ENCODE measurements at places on chromosomes 7 and 10.

- DNase-seq, result no peak
Measured at GRCh38 chr10:120328647-120329046, 128.4 kb upstream of the PLPP4 start.

DNA sequence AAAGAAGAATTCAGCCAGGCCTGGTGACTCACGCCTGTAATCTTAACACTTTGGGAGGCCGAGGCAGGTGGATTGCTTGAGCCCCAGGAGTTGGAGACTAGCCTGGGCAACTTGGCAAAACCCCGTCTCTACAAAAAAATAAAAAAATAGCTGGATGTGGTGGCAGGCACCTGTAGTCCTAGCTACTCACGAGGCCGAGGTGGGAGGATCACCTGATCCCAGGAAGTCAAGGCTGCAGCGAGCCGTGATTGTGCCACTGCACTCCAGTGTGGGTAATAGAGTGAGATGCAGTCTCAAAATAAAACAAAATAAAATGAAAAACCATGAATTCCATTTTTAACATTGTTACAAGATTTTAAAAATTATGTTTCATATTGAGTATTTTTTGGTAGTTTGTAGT is 988.9 kb upstream of the ZNF722 start:
- DNase-seq, result no peak

GRCh38 chr10:21702633-21703111 is 168.6 kb downstream of the MLLT10 start:
- DNase-seq, result no peak

GRCh38 chr10:31678575-31679516 is 249.8 kb downstream of the ARHGAP12 start:
- no peak for DNase-seq

GRCh38 chr10:44761076-44761475 is 150.1 kb upstream of the TMEM72 start:
- DNase-seq, result no peak

DNA sequence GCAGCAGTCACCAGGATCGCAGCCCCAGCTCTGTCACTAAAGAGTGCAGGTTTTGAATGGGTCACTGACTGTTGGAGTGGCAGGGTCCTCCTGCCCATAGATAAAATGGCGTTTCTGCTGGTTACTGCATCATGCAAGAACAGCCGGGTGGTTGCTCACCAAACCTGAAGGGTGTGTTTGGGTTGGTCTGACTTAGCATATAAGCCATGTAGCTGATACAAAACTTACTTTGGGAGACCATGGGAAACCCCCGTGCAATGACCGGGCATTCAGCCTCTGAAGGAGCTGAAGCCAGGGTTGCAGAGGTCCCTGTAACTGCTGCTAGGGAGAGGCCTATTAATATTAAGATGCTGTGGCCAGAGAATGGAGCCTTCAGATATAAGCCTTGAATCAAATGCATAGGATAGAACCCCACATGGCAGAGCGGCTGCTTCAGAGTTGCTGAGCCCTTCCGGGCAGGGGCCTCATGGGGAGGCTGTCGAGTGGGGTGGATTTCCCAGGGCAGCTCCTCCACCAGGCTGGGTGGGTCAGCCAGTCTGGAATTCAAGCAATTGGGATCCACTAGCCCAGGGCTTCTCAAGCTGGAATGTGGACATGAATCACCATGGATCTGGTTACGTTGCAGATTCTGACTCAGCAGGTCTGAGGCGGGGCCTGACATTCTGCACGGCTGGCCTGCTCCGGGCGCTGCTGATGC is 70.9 kb upstream of the CTBP2 start:
- DNase-seq, result no peak

GRCh38 chr10:121081306-121081705 is 230.1 kb downstream of the WDR11 start:
- DNase-seq, result no peak

DNA sequence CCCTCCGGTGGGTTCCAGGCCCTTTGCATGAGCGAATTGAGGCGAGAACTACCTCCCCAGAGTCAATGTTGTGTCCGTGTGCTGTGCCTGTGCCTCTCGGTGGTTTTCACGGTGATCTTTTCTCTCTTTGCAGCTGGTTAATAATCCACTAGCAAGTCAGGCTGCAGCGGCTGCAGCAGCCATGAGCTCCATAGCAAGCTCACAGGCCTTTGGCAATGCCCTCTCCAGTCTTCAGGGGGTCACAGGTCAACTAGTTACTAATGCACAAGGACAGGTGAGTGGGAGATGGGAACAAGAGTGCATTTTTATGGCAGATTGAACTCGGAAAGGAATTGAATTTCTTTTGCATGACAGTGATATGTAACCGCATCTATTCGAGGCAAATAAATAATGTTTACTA is 159.7 kb upstream of the YAE1 start:
- DNase-seq, result no peak

DNA sequence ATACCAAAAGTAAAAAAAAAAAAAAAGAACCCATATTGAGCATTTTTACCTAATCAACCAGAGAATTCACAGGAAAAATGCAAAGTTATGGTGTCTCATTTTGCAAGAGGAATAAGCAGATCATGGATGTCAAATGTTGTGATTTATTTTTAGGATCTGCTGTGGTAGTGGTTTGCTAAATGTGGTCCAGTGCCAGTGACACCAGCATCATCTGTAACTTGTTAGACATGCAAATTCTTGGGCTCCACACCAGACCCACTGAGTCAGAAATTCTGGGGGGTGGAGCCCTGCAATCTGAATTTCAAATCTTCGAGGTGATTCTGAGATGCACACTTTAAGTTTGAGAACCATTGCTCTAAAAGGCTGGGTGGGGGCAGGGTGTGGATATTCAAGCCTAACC is 30.1 kb upstream of the ZEB1 start:
- no peak for DNase-seq

GRCh38 chr10:28214219-28214618 is 88.6 kb downstream of the MPP7 start:
- no peak for DNase-seq

DNA sequence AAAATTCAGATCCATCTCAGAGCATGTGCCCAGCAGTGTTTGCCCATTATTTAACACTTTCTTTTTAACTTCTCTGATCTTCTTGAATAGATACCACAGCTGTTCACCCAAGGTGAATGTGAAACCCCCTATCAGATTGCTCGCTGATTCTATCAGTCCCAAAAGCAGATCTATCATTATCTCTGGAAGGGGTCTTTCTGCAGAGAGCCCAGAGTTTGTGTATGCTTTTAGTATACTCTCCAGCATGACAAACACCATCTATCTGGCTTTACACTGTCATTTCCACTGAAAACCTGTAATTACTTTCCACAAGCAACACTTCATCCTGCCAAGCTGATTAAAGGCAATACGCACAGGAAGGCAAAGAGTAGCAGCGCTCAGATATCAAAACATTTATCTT is 168.2 kb downstream of the CACNA2D1 start:
- DNase-seq, result no peak

- DNase-seq, result no peak
Measured at GRCh38 chr10:86303626-86304025, 63.0 kb downstream of the GRID1 start.

DNA sequence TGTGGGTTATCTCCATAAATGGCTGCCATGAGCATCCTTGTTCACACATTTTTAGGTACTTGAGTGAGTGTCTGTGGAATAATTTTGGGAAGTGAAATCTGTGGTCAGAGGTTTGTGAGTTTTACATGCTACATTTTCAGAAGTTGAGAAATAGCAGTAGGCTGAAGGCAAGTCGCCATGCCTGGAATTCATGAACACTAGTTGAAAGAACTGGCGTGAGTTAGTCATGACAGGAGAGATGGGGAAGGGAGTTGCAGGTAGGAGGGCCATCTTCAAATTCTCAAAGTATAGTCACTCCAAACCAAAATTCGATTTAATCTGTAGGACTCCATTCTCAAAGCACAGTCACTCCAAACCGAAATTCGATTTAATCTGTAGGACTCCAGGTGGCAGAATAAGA is 89.6 kb downstream of the EGFR start:
- no peak for DNase-seq

- DNase-seq, result no peak
Measured at GRCh38 chr10:72730479-72730878, 38.5 kb downstream of the MCU start.

GRCh38 chr10:121683816-121684215 is 85.6 kb upstream of the FGFR2 start:
- DNase-seq, result no peak

GRCh38 chr7:45713669-45714520 is 139.7 kb downstream of the ADCY1 start:
- DNase-seq, result no peak

GRCh38 chr10:80320377-80320776 is 30.9 kb upstream of the MAT1A start:
- no peak for DNase-seq

DNA sequence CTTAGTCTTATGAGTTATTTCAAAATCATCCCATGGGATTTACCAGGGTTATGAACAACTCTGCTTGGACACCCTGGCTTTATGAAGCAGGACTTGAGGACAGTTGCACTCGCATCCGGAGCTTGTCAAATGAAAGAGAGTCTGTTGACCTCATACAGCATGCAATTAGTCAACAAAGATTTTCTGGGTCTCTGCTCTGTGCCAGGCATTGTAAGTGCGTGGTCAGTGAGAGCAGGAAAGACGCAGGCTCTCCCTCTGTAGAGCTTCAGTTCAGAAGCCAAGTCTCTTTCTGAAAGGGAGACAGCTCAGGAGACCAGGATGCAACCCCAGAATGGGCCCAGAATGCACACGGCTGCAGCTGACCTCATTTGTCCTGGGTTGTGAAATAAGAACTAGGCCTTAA is 45.5 kb upstream of the DMBT1 start:
- no peak for DNase-seq

- DNase-seq, result peak; percentile 55
Measured at GRCh38 chr7:106176414-106177299, 64.5 kb upstream of the SYPL1 start.

- DNase-seq, result no peak
Measured at GRCh38 chr10:69742928-69743602, 58.6 kb upstream of the COL13A1 start.

GRCh38 chr7:32147546-32148268 is 77.5 kb upstream of the PDE1C start:
- DNase-seq, result no peak

- DNase-seq, result no peak
Measured at GRCh38 chr10:6145166-6145987, 56.5 kb downstream of the RBM17 start.

GRCh38 chr10:5692461-5693358 is 8.1 kb downstream of the TASOR2 start:
- peak; percentile 39 for DNase-seq

DNA sequence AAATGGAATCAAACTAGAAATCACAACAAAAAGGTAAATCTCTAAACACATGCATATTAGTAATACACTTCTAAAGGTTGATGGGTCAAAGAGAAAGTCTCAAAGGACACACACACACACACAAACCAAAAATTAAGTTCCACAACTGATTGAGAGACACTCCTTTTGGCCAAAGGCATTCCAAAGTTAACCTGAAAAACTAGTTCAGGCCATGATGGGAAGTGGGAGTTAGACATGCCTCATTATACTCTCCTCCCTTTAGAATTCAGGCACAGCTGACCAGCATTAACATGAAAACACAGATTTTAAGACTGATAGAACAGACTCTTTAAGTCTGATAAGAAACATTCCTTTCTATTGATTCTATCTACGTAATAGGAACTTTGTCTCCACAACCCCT is 332.4 kb upstream of the IGFBP3 start:
- DNase-seq, result no peak

GRCh38 chr7:40733578-40733977 is 598.8 kb downstream of the SUGCT start:
- DNase-seq, result no peak

GRCh38 chr10:14548474-14548873 is 217.8 kb upstream of the FRMD4A start:
- no peak for DNase-seq

DNA sequence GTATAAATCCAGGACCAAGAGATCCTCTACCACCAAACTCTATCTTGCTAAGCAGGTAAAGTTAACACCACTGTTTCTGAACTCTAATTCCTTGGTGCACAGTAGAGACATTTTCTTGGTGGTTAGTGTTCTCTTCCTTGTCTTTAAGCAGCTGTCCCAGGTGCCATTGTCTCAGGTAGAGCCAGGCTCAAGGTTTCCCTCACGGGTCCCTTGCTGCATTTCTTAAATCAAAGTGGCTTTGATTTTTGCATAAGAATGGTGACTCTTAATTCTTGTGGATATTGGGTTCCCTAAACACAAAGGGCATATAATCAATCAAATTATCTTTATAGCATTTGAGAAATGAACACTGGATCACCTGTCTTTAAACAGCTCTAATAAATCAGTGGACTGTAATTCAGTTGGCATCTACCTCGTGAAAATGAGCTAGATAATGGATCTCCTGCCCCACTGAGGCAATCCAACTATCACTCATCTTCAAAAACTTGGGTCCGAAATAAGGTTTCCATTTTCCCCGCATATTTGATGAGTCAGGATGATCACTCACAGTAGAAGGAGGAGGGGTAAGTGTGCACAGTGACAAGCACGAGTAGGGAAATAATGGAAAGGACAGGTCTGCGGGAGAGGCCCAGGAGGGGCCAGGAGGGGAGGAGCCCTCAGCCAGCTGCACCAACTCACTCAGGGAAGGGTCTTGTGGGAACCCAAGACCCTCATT is 2.4 kb downstream of the ABCC2 start:
- no peak for DNase-seq

DNA sequence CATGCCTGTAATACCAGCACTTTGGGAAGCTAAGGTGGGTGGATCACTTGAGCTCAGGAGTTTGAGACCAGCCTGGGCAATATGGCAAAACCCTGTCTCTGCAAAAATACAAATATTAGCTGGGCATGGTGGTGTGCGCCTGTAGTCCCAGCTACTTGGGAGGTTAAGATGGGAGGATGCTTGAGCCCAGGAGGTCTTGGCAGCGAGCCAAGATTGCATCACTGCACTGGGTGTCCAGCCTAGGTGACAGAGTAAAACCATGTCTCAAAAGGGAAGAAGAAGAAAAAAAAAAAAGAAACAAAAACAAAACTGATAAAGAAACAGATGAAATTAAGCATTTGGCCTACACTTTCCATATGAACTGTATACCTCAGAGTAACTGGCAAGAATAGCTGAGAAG is 319.2 kb downstream of the PARD3 start:
- no peak for DNase-seq

GRCh38 chr7:150453181-150453580 is 2.8 kb downstream of the GIMAP8 start:
- DNase-seq, result no peak

DNA sequence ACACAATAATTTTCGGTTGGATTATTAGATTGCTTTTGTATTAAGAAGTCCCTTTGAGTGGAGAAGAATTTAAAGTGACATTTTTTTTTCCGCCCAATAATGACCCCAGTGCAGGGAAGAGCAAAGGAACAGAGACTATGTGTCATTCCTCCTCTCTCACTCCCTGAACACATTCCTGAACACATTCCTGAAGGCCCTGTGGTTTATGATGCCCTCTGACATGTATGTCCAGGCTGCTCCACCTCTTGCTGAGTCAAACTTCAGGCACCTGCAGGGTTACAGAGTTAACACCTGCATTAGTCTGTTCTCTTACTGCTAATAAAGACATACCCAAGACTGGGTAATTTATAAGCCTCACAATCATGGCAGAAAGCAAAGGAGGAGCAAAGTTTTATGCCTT is 704.0 kb upstream of the LRRN3 start:
- DNase-seq, result no peak

Data from CD4-positive, alpha-beta T cell (primary cell).